Left renal cortex interstitium (tissue), 4 donors: ENCODE measurements at places on chromosomes 2 and 18. TPM values are rescaled to one million over a fixed set of nuclear protein-coding genes. Genes with fewer than 3 reads are reported as not detected.

The UGT1A7 gene
- not detected for polyA plus RNA-seq

The EN1 gene
- not detected for polyA plus RNA-seq

The SERPINB2 gene
- polyA plus RNA-seq = 0.10 TPM

GRCh38 chr2:239331560-239331959 lies 69.3 kb downstream of the HDAC4 start:
- no peak for DNase-seq

DNA sequence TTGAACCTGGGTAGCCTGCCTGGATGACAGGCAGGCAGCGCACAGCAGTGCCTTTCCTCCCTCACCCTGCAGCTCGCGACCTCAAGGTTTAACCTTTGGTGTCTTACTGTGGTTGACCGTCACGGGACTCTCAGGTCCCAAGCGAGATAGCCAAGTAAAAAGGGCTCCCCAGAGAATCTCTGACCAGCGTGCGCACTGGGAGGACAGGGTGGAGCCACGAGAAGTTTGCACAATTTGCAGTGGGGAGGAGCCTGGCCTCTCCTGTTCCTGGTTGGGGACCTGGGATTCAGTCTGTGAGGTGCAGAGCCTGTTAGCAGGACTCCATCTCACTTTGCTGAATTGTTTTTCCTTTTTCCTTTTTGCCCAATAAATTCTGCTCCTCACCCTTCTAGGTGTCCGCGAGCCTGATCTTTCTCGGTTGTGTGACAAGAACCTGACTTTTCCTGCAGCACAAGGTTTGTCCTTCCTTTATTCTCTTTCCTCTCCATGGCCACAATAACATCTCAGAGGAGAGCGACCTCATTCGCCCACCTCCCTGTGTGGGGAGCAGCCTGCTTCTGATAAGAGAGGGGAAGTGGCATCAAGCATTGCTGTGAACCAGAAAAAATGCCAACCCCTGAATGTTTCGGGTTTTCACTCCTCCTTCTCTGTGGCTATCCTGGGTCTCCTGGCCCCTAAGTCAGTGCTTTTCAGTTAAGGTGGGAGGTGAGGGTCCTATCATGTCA lies 36.2 kb downstream of the POU3F3 start:
- DNase-seq = no peak

GRCh38 chr2:205656941-205657340 lies 25.4 kb upstream of the NRP2 start:
- DNase-seq = no peak
